ENCODE measurements at places on chromosomes 1 and 21.

DNA sequence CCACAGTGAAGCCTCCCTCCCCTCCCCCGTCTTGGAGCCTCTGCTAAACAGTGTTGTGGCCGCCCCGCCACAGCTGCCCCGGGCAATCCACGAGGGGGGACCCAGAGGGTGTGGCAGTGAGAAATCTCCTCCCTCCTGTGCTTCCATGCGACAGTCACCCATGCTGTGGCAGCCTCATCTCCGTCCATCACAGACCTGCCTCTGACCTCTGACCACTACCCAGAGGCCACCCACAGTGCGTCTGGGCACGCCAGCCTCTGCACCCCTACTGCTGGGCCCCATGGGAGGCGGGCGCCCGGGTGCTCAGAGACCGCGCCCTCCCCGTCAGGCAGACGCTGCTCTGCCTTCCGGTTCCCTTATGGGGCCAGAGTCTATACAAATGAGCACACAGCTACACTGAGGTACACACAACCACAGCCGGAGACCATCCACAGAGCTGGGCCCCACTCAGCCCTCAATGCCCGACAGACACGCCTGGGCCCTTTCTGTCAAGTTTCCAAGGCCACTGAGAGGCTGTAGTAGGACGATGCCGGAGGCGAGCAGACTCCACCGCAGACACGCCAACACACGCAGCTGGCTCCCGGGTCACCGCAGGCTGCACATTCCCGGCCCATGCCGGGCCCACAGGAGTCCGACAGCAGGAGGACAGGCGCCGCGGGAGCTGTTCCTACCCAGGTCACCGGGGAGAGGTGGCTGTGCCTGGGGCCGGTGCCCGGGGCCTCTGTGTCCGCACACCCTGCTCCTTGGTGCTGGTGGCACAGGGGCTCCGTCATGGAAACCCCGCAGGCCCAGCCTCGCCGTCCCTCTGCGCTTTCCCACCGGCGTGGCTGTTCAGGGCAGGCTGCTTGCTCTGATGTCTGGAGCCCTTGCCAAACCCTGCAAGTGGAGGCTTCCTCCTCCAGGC is 23.9 kb upstream of the TMEM52 start:
- DNase-seq = no peak

- no peak for DNase-seq
Observed at GRCh38 chr1:38097284-38097898, 50.8 kb upstream of the POU3F1 start.

- DNase-seq = no peak
Observed at GRCh38 chr1:40944326-40944725, 35.2 kb upstream of the CTPS1 start.

DNA sequence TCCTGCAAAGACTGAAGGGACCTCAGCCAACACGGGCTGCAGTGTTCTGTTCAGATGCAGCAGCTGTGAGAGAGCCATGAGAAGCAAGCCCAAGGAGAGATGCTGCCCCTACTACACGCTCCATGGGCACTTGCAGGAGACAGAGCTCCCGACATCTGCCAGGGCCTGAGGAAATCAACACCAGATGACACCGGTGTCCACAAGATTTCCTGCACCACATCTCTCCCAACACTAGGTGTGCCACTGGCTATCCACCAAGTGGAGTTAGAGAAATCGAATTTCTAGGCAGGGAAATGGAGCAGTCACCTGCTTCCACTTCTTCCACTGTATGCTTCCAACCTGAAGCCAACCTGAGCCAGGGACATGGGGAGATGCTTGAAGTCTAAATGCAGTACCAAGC is 445.3 kb downstream of the RWDD3 start:
- DNase-seq = no peak

GRCh38 chr1:201662646-201663045 is 123.7 kb downstream of the NAV1 start:
- no peak for DNase-seq

- no peak for DNase-seq
Observed at GRCh38 chr1:110593902-110594301, 12.3 kb downstream of the KCNA2 start.

DNA sequence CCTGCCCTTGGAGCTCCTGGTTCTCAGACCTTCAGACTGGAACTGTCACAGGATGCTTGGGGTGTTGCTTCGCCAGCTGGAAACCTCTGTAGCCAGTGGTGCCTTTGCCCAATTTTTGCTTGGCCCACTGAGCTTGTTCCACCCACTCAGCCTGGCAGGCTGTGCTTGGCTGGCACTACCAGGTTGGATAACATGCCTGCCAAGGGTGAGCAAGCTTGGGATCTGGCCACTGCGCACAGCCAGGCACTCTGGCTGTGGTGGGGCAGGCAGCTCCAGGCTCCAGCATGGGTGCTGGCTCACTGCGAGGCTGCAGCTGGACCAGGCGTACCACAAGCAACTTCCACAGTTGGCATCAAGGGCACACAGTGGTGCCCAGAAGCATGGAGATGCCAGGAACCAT is 967.8 kb upstream of the NCAM2 start:
- no peak for DNase-seq

DNA sequence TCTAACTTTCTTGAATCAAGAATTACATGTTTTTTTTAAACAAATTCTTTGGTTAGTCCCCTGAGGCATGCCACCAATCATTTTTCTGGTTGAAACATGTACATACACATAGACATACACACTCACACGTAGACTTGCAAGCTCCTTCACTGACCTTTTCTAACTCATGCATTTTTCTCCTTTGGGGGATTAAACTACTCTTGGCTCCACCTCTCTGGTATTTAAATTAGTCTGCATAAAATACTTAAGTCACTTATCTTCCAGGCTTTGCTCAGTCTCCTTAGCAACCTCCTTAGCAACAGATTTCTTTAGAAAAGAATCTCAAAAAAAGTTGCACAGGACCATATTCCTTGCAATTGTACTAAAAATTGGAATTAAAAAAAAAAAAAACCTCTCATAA is 440.9 kb upstream of the LRRC7 start:
- no peak for DNase-seq

- DNase-seq = no peak
Observed at GRCh38 chr1:52681136-52681535, 17.0 kb downstream of the COA7 start.

GRCh38 chr1:234231061-234231892 is 142.0 kb upstream of the COA6 start:
- DNase-seq = no peak

DNA sequence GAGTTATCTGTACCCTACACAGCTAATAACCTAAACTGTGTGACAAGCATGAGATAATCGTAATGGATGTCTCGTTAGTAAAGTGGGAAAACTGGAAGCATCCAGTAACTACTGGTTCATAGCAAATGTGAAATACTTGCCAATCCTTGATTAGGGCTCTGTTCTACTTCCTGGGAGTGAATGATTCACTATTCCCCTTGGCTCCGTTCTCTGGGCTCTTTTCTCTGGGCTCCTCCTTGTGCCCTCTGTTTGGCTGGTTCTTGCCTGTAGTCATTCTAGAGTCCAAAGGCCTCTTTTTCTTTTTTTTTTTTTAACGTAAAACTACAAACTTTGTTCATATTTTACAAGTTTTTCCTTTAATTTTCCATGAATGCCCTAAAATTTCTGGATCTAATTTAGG is 465.8 kb upstream of the PLXNA2 start:
- DNase-seq = no peak

GRCh38 chr1:36737038-36737555 is 254.4 kb upstream of the CSF3R start:
- no peak for DNase-seq

DNA sequence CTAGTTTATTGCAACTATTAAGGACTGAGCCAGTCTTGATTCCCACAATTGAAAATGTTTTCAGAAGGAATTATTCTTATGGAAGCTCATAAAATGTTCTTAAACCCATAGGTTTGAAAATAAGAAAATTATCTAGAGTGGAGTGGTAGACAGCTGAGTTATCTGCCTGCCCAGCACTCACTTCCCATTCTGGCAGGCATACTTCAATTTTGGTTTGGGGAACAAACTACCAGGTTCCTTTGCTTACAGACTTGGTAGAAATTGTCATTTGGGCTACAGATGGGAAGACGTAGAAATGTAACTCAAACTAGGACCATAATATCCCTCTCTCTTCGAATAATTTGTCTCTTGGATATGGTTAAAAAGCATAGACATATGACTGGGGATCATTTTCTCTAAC is 18.4 kb downstream of the JUN start:
- no peak for DNase-seq

DNA sequence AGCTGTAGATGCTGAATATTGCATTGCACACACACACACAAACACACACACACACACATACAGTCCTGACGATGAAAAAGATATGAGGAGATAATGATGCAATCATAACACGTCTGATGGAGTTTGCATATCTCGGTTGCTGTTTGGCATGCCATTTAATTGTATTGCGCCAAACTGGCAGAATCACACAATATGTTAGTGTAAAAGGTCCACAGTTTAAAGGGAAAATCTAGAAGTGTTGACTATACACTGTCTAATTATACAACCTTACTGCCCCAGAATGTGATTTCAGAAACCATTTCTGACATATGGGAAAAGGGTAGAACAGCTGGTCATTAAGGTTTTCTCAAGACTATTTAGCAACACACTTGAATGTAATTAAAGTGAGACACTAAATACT is 123.7 kb upstream of the PROX1 start:
- no peak for DNase-seq

DNA sequence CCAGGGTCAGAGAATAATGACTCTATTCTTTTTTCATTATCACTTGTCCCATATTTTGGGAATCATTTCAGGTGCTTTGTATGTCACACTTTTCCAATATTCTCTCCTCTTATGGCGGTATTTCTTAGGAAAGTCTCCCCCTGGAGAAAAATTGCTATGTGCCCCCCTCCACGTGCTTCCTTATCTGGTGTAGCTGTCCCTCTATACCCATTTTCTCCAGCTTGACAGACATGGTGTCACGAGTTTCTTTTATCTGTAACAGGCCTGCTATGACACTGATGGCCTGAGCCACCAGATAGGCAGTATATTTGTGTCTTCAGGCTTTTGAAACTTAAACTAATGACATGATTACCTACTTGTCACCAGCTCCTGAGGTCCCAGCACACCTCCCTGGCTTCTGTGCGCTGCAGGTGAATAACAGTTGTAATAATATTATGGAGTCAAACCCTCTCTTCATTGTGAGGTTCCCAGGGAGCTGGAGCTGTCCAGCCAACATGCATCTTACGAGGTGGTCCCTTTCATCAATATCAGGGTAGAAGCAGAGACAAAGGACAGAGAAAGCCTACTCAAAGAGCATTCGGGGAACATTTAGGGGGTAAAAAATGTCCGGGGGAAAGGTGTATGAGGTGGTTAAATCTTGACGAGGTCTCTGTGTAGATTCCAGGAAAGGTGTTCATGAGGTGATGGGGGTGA is 71.2 kb upstream of the DUSP10 start:
- DNase-seq = no peak

DNA sequence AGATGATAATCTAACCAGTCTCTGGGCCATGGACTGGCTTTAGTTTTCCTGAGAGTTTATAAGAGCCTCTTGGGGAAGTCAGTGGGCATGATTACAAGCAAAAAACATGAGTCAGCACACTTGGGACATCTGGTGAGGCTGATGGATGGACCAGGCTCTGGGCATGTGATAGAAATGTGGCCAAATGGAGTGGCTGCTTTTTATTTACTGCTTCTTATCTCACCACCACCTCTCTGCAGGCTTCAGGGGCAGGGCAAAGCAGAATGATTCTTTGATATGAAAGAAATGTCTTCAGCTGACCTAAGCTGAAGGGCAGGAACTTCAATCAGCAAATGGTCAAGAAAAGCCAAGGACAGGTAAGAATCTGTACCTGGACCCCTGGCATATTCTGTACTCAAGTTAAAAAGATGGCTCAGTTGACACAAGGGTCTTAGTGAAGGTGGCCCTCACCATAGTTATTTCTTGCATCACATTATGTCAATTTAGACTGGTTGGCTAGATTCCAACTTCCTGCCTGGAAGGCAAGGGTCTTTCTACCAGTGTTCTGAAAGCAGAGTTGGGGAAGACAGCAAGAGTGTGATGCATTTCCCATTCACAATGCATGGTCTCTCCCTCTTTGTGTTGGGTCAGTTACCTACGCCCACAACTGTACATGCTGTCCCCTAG is 162.8 kb downstream of the FASLG start:
- peak; percentile 24 for DNase-seq

DNA sequence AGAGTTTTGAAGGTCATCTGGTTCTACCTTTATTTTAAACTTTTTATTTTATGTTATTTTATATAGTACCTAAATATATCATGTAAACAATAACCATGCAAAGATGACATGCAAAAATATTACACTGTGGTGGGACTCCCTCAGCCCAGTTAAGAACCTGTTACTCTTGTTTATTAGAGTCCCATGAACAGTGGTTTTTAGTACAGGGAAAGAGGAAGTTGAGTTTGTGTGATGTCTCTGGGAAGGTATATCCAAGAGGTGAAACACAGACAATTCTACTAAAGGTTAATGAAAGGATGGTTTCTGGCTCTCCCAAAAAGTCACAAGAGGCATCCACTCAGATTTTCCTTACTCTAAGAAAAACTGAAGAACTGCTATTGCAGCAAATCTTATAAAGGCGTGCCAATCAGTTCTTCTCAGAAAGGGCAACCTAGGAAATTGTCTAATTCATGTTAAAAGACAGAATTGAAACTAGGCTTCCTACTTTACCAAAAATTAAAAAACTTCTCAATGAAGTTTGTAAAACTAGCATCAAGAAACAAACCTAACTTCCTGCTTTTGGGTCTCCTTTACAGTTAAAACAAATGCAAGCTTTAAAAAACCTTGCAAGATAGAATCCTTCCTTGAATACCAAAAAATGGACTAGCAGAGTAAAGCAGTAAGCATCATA is 19.9 kb downstream of the GFI1 start:
- no peak for DNase-seq

GRCh38 chr1:174954073-174954460 is 45.7 kb upstream of the CACYBP start:
- peak; percentile 9 for DNase-seq

DNA sequence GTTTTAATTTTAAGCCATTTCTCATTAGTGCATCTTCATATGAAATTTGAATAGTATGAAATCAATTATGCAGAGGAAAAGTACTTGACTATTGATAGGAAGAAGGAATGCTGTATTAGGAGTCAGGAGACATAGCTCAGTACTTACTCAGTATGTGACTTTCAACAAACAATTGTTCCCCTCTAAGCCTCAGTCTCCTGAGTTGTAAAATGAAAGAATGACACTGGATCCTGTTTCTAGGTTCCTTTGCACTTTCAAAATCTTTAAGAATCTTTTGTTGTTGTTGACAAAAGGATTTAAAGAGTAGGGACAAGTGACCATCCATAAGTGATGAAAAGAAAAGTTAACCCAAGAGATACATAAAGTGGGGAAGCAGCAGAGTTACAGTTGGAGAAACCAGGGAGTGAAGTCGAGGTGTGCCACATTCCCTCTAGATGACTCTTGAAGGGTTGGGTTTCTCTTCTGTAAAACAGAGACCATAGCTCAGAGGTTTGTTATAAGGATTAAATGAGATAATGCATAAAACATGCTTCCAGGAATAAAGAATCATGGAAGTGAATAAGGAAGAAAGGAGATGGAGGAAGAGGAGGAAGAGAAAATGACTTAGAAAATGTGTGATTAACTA is 105.7 kb upstream of the KCNJ15 start:
- DNase-seq = no peak
